Inflammatory macrophage treated with lipopolysaccharide for 4 hours (primary cell): ENCODE measurements at places on chromosomes 4 and X.

DNA sequence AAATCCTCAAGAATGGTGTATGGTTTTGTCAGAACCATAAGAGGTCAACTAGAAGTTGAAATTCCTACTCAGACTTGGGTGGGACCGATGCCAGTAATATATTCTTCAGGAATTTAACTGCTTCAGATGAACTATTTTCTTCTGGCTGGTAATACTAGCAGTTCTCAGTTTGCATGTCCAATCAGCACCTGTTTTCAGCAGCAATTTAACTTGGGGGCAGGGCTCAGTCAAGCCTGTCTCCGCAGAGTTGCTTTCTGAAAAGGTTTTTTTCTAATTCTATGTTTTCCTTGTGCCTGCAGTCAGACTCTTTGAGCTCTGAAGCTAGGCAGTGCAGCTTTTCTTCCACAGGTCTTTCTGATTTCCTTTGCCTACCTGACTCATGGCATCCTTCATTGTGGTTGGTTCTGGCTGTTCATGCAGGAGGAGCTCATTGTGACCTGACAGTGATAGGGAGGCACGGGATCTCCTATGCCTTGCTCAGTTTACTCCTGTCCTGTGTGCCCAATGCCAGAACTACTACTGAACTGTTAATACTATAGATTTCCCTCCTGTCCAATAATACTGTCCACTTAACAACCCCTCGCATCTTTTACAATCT lies 17.3 kb upstream of the FMR1 start:
- no peak for DNase-seq

DNA sequence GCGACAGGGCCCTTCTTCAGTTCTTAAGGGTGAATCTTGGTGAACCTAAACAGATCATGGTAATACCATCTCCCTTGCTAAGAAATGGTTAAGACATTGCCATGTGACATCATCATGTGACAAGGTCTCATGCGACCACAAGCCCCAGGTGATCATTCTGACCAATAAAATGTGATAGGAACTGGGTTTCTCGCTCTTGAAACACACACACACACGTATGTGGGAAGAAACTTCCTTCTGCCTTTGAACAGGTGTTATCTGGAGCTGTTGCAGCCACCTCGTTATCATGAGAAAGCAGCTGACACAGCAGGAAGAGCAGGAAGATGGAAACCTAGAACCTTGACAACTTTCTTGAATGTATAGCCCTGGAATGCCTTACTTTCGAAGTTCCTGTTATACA lies 10.2 kb downstream of the SOD3 start:
- no peak for DNase-seq

GRCh38 chr4:75557696-75558095 lies 1.8 kb downstream of the ODAPH start:
- DNase-seq = no peak

DNA sequence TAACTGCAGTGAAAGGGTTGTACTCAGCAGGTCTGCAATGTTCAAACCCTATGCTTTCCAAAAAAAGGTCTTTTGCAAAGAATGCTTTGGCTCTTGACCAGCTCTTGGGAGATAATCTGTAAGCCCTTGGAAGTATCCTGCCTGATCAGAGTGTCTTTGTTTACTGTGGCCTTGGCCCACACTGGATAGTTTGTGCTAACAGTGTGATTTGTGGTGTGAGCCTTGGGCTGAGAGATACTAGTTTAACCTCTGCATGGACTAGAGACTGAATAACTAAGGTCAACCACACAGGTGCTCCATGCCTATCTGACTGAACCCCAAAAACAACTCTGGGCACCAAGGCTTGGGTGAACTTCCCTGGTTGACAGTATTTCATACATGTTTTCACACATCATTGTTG lies 3.6 kb upstream of the MAGED1 start:
- DNase-seq = no peak

GRCh38 chrX:3443184-3443583 lies 96.7 kb upstream of the MXRA5 start:
- DNase-seq = no peak
